DND-41 (cell line): ENCODE measurements at places on chromosomes 11 and 22.

GRCh38 chr22:20159076-20159475 is 8.2 kb upstream of the CCDC188 start:
- DNase-seq, result no peak

GRCh38 chr11:76642341-76642740 is 28.2 kb downstream of the LRRC32 start:
- DNase-seq, result no peak

GRCh38 chr11:783581-784015 is 6.3 kb downstream of the CEND1 start:
- DNase-seq, result no peak

DNA sequence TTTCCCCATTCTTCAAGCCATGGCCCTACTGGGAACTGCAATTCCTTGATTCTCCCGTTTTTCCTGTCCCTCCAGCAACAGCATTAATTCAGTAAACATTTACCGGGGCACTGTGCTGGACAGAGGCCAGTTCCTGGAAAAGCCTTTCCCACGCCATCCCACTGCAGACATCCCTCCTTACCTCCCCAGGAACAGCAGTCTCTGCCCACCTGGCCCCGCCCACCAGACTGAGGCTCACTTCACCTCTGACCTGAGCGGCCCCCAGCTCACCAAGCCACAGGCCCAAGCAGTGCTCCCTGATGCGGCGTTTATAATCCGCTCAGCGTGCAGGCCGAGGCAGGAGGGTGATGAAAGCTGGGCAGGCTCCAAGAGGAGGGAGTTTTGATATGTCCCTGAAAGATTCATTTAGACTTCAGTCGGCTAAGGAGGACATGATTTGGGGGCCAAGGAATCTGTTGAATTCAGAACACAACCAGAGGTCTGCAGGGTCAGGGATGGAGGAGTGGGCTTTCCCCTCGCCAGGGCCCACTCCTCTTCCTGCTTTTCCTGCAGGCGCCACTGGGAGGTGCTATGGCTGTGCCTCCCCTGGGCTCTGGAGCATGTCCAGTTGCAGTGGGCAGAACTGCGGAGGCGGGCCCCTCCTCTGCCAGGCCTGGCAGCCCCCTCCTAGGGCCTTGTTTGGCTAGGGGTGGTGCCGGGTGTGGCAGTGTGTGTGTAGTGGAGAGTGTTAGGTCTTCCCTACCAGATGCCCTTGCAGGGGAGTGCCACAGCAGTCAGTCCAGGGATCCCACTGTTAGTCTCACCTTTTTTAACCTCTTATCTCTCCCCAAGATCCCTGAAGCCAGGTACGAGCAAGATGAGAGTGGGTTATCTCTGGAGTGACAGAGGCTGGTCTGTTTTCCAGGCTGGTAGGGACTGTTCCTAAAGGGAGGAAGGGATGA is 1.4 kb upstream of the TAGLN start:
- no peak for DNase-seq

DNA sequence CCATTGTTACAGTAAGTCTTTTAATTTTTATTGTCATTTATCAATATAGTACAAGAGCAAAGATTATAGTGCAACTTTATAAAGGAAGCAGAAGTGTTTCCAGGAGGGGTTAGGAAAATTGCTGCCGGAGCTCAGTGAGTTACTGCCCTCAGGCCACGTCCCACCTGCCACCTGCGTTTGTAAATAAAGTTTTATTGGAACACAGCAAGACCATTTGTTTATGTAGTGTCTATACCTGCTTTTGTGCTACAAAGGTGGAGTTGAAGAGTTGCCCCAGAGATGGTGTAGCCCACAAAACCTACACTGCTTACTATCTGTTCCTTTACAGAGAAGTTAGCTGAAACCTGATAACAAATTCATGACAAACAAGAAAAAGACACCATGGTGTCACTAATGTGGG is 437.8 kb upstream of the B3GAT1 start:
- DNase-seq, result no peak

- DNase-seq, result no peak
Measured at GRCh38 chr11:69903211-69903610, 84.0 kb upstream of the FGF3 start.

GRCh38 chr11:104467404-104467803 is 303.5 kb upstream of the PDGFD start:
- no peak for DNase-seq

- DNase-seq, result no peak
Measured at GRCh38 chr11:77512092-77512491, 38.2 kb upstream of the PAK1 start.

GRCh38 chr11:117790279-117790678 is 6.7 kb downstream of the DSCAML1 start:
- DNase-seq, result no peak

DNA sequence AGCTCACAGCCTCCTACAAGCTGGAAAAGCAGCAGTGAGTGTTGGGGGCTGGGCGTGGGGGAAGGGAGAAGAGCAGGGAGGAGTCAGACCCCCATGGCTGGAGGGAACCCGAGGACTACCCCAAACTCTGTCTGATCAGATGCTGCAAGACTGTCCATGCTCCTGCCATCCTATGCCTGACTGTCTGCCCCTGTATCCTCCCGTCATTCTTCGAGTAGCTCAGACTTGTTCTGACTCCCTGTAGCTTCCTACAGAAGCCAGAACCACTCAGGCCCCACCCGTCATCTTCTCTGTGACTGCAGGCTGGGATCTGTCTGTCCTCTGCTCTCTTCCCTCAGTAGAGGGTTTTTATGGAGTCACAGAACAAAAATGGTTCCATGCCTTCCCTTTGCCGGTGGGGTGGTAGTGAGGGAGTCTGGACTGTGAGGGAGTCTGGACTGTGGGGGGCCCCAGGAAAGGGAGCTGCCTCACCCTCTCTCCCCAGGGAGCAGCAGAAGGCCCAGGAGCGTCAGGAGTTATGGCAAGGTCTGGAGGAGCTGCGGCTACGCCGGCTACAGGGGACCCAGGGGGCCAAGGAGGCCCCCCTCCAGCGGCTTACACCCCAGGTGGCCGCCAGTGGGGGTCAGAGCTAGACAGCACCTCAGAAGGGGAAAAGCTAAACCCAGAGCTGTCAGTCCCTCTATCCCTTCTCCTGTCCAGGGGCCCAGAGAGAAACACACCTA is 2.3 kb downstream of the GPHA2 start:
- DNase-seq, result no peak

GRCh38 chr11:44729713-44730112 is 3.0 kb downstream of the TSPAN18 start:
- no peak for DNase-seq

GRCh38 chr11:115627071-115627470 is 122.9 kb upstream of the CADM1 start:
- DNase-seq, result no peak

- no peak for DNase-seq
Measured at GRCh38 chr22:47997052-47997590, 1234.7 kb downstream of the TBC1D22A start.

DNA sequence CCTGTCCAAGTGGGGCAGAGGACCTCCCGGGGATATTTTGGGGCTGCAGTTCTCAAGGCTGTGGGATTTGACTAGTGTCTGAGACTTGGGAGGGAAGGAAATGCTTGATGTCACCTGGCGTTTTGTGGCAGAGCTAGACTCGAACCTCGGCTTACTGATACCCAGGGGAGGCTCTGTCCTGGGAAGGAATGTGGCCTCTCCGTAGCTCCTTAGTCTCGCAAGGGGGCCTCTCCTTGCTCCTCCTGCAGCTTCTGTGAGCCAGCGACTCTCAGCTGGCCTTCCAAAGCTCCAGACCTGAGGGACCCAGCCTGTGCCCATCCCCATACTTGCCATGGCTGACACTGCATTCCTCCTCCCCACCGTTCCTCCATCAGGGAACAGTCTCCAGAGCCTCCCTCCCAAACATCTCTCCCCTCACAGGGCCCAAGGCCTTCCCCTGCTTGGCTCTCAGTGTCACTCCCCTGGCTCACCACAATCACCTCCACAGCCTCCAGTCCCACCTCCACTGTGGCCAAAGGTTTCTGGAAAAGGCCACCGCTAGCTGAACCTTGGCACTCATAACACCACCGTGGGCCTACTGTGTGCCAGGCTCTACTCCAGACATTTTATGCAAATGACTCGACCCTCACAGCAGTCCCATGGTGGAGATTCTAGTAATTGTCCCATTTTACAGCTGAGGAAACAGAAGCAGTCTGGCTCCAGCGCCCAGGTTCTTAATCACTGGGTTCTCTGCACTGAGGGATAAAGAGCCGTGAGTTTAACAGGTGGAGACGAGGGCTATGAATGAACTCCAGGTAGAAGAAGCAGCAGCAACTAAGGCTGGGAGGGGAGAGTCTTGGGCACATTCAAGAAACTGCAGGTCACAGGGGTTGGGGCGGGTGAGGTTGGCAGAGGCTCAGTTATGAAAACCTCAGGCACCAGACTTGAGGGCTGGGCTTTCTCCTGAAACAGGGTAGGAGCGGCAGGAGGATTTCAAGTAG is 12.1 kb downstream of the P2RY2 start:
- DNase-seq, result no peak

GRCh38 chr22:36549033-36549432 is 20.1 kb upstream of the EIF3D start:
- DNase-seq, result no peak

- no peak for DNase-seq
Measured at GRCh38 chr11:22734628-22735345, 68.4 kb downstream of the GAS2 start.

- DNase-seq, result no peak
Measured at GRCh38 chr11:32438866-32439489, 3.6 kb upstream of the WT1 start.

DNA sequence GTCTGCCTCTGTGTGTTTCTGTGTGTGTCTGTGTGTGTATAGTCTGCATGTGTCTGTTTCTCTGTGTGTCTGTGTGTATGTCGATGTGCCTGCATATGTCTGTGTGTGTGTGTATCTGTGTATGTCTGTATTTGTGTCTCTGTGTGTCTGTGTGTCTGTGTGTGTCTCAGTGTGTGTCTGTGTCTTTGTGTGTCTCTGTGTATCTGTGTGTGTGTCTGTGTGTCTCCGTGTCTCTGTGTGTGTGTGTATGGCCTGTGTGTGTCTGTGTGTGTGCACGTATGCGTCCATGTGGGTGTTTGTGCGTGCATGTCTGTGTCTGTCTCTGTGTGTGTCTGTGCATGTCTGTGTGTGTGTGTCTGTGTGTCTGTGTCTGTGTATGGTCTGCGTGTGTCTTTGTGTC is 439 bp downstream of the SNX32 start:
- no peak for DNase-seq

GRCh38 chr11:72812604-72812966 is 1.6 kb upstream of the ATG16L2 start:
- no peak for DNase-seq

- no peak for DNase-seq
Measured at GRCh38 chr11:33895752-33896137, 3.9 kb upstream of the LMO2 start.

DNA sequence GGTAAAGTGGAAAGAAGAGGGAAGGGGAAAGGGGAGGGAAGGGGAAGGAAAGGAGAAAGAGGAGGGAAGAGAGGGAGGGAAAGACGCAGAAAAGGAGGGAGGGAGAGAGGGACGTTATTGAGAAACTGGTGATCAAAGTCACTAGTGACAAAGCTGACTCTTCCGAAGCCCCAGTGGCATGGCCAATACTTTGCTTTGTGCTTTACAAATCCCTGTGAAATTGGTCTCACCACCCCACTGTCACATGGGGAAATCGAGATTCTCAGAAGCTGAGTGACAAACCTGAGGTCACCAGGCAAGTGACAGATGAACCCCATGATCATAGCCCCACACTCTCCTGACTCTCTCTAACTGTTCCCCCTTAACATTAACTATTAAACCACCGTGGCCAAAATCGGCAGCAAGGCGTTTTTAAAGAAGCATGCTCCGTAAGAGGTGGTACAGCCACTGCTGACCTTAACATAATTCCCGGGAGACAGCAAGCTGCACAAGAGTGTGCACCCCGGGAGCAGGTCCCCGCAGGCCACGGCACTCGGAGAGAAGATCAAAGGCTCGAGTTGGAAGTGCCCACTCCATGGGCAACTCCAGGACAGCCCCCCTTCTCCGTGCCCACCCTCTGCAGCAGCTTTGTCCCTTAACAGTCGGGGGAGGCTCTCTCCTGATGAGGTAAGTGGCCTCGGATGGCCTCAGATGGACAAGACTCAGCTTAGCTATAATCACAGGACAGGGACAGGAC is 34.8 kb downstream of the CELSR1 start:
- DNase-seq, result no peak

GRCh38 chr11:2290351-2290841 is 11.3 kb downstream of the C11orf21 start:
- peak; percentile 2 for DNase-seq

GRCh38 chr22:40511604-40512003 is 124.9 kb downstream of the MRTFA start:
- no peak for DNase-seq

DNA sequence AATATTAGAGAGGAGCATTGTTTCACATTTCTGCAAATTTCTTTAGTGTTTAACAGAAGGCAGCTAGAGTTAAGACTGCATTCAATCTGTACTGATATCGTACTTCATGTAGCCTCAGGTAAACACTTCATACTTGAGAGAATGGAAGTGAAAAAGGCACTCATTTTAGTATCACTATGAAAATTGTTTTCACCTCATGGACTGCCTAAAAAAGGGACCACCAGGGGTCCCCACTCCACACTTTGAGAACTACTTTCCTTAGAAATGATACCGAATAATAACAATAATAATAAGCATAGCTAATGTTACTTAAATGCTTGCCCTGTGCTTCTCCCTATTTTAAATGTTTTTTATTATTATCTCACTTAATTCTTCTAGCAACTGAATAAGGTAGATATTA is 95.1 kb downstream of the BLID start:
- no peak for DNase-seq

DNA sequence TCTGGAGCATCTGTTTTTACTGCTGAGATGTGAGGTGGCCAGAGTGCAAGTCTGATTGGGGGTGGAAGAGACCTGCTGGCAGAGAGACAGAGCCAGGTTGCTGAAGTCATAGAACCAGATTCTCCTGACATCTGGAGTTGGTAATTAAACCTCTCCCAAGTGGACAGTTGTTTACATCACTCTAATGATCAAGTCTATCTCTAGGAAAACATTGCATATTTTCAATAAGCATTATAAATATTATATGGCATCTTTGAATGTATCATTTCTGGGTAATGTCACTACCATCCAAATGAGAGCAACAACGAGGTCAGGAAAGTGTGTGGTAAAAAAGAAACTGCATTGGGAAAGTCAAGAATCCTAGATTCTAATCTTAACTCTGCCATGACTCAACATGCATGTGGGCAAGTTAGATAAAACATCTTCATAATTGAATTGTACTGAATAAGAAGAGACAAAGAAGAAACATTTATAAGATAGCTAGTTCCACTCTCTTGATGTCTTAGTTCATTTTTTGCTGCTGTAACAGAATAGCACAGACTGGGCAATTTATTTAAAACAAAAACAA is 351.2 kb upstream of the API5 start:
- no peak for DNase-seq

DNA sequence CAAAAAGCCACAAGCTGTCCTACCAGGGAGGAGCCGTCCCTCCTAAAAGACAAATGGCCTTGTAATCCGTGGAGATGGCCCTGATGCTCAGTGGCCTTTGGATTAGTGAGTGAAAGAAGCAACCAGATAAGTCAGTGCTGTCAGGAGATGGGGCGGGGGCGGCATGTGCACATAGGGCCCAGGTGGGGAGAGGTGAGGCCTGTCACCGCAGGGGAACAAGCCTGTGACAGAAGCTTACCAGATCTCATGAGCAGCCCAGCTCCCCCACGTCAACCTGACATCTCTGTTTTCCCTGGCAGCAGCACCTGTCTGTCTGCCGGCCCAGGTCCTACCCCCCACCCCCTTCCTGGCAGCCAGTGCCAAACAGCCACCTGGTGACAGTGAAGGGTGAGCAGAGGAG is 162.6 kb downstream of the BUD13 start:
- DNase-seq, result no peak
